ENCODE measurements at places on chromosomes 2 and 18.

DNA sequence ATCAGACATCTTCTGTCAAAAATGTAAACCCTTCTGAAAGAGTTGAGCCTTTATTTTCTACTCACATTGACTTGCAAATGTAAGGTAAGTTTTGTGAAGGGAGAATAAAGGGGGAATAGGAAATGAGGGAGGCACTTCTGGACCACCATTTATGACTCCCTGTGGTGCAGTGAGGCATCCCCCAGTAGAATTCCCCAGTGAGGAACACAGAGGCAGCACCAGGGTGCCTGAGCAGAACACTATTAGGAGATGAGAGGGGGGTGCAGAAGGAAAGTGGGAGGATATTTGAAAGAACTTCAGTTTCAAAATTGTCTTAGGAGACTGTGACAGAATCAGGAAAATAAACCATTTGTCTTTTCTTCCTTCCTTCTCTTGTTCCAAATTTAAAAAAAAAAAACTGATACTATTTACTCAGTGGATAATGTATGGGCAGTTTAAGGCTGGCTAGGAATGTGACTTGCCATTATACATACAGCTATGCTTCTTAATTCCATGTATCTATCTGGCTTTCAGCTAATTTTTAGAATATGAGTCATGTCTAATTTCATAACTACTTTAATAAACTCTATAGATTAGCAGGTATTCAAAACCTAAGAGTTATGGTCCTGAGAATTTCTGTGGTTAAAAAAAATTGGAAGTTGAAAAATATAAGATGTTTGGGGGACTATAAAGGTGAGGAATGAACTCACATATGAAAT lies 478.1 kb upstream of the CHAC2 start:
- DNase-seq: no peak

GRCh38 chr2:70887550-70888246 lies 48.0 kb upstream of the ATP6V1B1 start:
- no peak for DNase-seq

GRCh38 chr18:74281980-74282754 lies 9.6 kb downstream of the CYB5A start:
- DNase-seq: no peak

DNA sequence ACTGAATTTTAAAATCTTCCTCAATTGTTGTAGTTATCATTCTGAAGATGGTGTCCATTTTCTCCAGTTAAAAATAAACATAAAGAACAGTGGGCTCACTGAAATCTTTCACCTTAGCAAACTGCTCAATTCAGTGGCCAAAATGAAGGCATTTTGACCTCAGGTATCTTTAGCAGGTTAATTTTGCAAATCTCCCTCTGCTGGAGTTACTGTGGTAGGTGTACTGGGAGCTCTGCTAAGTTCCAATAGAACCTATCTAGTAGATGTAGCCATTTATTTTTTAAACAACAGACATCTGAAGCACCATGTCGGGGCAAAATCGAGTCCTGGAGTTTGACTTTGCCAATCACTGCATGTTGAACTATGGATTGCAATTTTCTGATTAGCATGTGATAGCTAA lies 177.1 kb downstream of the IRS1 start:
- no peak for DNase-seq

GRCh38 chr2:218744615-218745014 lies 34.0 kb downstream of the TTLL4 start:
- DNase-seq: no peak

- no peak for DNase-seq
These were observed 265.7 kb downstream of the MTX2 start for GRCh38 chr2:176534798-176535466.

- DNase-seq: no peak
These were observed 48.7 kb upstream of the MSH2 start for GRCh38 chr2:47354013-47354847.

DNA sequence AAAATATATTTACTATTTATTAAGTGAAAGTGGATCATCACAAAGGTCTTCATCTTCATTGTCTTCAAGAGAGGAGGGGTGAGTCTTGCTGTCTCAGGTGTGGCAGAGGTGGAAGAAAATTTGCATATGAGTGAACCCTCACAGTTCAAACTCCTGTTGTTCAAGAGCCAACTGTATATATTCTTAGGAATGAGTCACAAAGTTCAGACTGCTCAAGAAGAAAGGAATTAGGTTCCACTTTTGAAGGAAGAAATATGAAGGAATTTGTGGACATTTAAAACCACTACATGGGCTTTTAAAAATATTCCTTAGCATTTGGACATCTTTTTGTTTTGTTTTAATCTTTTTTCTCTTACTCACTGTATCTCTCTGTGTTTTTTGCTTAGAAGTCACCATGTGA lies 212.6 kb downstream of the INSIG2 start:
- DNase-seq: no peak

DNA sequence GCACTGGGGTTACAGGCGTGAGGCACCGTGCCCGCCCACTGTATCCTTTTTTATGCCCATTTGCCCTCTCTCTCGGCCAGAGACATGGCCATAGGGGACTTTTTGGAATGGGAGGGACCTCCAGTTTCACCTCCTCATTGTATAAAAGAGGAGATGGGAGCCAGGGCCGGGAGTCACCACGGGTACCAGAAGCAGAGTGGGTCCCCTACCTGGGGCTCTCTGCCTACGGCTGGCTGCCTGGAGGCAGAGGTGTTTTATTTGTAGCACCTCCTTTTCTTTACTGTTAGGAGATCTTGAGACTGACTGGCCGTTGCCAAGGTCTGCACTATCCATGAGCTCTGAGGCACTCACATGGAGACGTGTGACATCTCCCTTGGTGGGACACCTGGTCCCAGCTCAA lies 162.8 kb downstream of the LDLRAD4 start:
- no peak for DNase-seq

DNA sequence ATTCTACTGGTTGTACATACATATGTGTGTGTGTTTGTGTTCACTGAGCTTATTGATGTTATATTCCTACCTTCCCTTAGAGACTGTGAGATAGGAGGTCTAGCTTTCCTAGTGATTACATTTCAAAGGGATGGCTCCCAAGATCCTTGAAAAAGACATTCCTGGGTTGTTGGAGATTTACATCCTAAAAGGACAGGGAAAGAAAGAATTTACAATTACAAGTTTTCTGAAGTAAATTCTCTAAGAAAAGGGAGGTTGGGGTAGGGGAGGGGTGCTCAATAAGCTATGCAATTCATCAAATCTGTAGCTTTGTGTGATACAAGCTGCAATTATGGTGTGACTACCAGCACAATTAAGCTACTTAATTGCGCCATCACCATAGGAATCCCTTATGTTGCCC lies 284.3 kb downstream of the NUP35 start:
- no peak for DNase-seq

- no peak for DNase-seq
These were observed 70.1 kb downstream of the EDAR start for GRCh38 chr2:108918941-108919341.

DNA sequence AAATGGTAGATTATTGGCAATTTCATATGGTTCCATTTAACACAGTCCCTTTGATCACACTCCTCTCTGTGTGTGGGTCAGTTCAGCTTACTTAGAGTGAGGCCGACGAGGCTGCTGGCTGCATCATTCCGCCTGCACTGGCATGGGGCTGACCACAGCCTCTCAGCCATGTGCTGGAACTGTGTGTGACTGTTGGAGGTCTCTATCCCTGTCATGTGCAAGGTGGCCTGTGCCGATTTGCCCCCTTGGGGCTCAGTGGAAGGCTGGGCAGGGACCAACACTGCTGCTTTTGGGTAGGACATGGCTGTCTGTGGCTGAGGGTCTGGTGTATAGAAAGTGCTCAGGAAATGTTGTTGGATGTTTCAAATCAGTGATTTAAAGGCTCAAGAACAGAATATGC lies 454.0 kb upstream of the HS6ST1 start:
- DNase-seq: no peak

DNA sequence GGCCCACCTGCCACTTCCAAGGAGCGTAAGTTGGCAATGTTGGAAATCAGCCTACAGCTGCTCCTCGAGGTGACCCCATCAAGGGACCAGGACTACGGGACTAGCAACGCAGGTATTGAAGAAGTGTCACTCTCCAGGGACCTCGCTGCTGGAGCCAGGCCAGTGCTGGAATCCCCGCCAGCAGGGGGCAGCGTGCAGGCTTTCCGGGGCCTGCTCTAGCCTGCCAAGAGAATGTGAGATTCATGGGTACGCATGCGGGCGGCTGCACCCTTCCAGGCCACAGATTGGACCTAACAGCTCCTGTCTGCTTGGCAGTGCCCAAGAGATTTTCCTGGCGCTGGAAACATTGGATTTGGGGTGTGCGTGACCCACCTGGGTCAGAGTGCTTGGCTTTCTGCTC lies 182.8 kb upstream of the RAB12 start:
- DNase-seq: peak; percentile 1

- DNase-seq: no peak
These were observed 120.2 kb upstream of the TMEFF2 start for GRCh38 chr2:192314800-192315481.

DNA sequence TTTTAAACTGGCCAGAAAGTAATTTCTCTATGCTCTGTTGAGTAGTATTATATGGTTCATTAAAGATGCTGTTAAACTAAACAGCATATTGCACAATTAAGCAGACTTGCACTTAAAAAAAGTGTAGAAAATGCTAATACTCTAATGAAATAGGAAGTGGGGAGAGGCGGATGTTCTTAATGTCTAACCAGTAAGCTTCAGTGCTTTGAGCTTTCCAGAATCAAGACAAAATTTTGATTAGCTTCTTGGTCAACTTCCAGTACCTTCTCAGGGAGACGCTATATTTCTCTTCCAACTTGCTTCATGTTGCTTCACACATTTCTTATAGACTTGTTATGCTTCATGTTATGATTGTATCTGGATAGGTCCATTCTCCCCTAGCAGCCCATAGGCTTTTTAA lies 89.1 kb downstream of the MAP2 start:
- no peak for DNase-seq

DNA sequence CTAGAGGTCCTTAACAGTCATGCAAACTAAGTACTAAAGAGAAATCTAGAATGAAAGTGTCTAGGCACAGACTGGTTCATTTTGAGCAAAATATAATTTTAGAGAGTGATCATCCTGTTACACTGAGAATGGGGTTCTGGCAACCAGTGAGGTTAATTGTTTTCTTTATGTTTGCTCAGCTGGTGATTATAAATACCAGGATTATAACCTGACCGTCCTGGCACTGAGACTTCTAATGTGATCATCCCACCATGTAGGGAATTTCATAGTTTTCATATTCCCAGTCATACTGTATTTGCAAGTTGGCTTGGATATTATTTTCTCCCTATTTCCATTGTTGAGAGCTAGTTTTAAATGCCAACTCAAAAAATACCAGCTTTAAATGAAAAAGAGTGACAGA lies 852.5 kb upstream of the LRATD1 start:
- DNase-seq: no peak

- DNase-seq: no peak
These were observed 463 bp upstream of the ALPP start for GRCh38 chr2:232377841-232378734.
